ENCODE measurements at places on chromosomes 13 and 19. TPM values are rescaled to one million over a fixed set of nuclear protein-coding genes. Genes with fewer than 3 reads are reported as not detected.

PRR19 gene
- 0.51 TPM for total RNA-seq

REEP6 gene
- 1.1 TPM for total RNA-seq

POU2F2 gene
- 1.5 TPM for total RNA-seq

CPT1C gene
- total RNA-seq, result 2.9 TPM

VSTM1 gene
- total RNA-seq, result not detected

CASP14 gene
- total RNA-seq, result not detected

COL5A3 gene
- total RNA-seq, result 10.4 TPM

NALCN gene
- total RNA-seq, result 8.7 TPM

URAD gene
- not detected for total RNA-seq

CALR3 gene
- not detected for total RNA-seq

ADGRE3 gene
- 0.11 TPM for total RNA-seq

KLK11 gene
- not detected for total RNA-seq

ARRDC5 gene
- not detected for total RNA-seq

ZNF154 gene
- total RNA-seq, result 3.3 TPM

C19orf67 gene
- not detected for total RNA-seq

DNA sequence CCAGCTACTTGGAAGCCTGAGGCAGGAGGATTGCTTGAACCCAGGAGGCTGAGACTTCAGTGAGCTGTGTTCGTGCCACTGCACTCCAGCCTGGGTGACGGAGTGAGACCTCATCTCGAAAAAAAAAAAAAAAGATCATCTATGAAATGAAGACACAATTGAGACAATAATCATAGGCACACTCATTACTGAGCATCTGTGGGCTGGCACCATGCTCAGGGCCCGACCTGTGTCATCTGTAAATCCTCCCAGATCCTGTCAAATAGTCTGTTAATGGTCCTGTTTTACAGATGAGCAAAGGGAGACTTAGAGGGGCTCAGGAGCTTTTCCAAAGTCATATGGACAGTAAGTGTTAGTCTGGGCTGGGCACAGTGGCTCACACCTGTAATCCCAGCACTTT, 4.1 kb upstream of the NANOS2 start:
- DNase-seq, result no peak

DNA sequence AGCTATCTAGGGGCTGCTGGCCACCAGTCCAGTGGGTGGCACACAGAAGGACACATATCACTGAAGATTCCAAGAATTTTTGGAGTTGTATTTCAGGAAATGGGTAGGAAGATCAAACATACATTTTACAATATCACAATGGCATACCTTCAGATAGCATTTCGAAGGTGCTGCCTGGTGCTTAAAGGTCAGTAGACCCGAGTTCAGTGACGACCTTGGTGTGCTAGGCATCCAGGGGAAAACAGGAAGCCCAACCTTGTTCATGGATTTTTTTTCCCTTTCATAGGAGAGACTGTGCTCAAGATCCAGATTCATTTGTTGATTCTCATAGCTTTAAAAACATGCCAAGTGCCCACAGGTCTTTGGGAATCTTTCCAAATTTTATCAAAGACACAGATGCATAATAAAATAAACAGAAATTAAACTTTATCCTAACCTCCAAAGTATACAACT, 51.0 kb upstream of the RCBTB2 start:
- DNase-seq, result no peak

- DNase-seq, result no peak
Observed at GRCh38 chr13:48738311-48738710, 84.6 kb downstream of the CYSLTR2 start.

GRCh38 chr19:55325172-55325571, at the start of gene TMEM150B:
TSS of gene TMEM150B (minus strand) at chr19:55325341. CDS start at chr19:55321036, 4,305 bp downstream.
- DNase-seq, result no peak

GRCh38 chr19:1068009-1069001, 1.3 kb downstream of the ARHGAP45 start:
- DNase-seq, result peak; percentile 88

DNA sequence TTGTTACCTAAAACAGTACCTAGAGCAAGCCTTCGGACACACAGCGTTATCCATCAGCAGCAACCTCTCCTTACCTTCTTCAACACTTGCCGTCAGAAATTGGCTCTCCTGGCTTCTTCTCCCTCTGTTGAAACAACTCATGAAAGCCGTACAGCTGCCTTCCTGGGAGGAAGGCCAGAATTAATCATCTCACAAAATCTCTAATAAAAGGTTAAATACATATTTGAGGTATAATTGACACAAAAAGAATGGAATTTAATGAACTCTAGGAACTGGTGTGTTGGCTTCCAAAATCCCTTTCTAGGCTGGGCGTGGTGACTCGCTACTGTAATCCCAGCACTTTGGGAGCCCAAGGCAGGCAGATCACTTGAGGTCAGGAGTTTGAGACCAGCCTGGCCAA, 37.3 kb upstream of the GTF2F2 start:
- DNase-seq, result no peak

DNA sequence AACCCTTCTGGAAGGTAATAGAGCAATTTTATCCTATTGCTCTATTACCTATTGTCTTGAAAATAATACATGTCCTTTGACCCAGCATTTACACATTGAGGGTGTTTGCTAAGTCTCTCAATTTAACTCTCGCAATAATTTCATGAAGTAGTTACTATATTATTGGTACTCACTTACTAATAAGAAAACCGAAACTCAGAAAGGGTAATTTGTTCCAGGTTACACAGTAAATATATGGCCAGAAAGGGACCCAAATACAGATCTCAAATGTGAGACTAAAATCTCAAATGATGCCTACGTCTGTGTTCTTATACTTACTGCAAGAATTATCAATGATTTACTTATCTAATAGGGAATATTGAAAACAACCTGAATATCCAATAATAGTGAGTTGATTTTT, 29.7 kb upstream of the FAM216B start:
- DNase-seq, result no peak

- no peak for DNase-seq
Observed at GRCh38 chr13:108663710-108664109, 34.3 kb downstream of the MYO16 start.

- no peak for DNase-seq
Observed at GRCh38 chr19:55176076-55176475, 4.0 kb downstream of the SYT5 start.

- no peak for DNase-seq
Observed at GRCh38 chr19:1447504-1447903, 2.4 kb upstream of the APC2 start.

- DNase-seq, result no peak
Observed at GRCh38 chr13:113170511-113170910, 12.1 kb downstream of the PROZ start.

DNA sequence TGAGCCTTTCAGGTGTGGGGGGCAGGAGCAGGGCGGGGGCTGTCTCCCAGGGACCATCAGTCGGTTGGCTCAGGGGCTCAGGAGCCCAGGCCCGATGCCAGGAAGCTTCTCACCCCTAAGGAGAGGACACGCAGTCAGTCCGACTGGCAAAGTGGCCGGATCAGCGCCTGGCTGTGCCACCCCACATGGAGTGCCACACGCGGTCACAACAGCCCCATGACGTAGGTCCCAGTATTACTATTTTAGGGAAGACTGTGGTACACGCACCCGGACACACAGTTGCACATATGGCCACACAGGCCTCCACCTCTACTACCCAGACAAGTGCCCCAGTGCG, 29.3 kb upstream of the GRTP1 start:
- DNase-seq, result no peak

GRCh38 chr13:32878163-32878562, 138.1 kb upstream of the KL start:
- DNase-seq, result no peak

- no peak for DNase-seq
Observed at GRCh38 chr13:80873589-80873988, 532.7 kb upstream of the SPRY2 start.

DNA sequence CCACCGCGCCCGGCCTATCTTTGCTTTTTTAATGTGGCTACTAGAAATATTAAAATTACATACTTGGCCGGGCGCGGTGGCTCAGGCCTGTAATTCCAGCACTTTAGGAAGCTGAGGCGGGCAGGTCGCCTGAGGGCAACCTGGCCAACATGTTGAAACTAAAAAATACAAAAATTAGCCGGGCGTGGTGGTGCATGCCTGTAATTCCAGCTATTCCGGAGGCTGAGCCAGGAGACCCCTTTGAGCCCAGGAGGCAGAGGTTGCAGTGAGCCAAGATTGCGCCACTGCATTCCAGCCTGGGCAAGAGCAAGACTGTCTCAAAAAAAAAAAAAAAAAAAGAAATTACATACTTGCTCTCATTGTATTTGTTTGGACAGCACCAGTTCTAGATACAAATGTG, 34.8 kb upstream of the DPRX start:
- no peak for DNase-seq

DNA sequence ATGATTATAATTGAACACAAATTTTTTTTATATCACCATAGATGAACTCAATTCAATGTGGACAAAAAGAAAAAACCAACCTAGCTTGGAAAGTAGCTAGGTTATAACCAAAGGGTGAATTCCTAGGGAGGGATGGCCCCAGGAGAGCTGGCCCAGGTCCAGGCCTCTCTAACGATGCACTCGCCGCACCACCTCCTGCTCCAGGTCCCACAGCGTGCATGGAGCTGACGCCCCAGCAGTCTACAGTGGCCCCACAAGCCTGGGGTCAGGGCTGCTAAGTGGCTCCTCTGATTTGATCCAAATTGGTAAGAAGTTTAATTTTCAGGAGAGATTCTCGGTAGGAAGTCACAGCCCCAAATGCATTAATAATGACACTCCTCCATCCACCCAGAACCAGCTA, 48.8 kb downstream of the TSHZ3 start:
- DNase-seq, result peak; percentile 59

DNA sequence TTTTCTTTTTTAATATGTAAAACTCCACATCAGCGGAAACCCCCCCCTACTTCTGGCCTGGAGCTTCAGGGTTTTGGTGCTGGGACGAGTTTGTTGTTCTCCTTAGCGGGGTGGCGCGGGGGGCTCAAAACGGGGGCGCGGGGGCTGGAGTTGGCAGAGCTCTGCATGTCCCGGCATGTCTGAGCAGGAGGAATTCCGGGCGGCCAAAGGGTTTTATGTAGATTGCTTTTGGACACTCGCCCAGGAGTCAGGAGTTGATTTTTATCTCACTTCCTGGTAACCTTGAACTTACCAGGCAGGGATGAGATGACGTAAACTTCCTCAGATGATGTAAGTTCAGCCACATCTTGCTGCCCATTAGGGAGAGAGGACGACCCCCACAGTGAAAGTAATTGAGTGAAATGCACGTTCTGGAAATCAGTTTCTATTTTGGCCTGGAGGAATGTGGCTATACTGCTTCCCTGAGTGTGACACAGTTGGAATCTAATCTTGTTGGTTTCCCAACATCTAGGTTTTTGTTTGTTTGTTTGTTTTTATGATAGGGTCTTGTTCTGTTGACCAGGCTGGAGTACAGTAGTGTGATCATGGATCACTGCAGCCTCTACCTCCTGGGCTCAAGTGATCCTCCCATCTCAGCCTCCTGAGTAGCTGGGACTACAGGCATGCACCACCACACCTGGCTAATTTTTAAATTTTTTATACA, 21.0 kb upstream of the GDF15 start:
- DNase-seq, result no peak

DNA sequence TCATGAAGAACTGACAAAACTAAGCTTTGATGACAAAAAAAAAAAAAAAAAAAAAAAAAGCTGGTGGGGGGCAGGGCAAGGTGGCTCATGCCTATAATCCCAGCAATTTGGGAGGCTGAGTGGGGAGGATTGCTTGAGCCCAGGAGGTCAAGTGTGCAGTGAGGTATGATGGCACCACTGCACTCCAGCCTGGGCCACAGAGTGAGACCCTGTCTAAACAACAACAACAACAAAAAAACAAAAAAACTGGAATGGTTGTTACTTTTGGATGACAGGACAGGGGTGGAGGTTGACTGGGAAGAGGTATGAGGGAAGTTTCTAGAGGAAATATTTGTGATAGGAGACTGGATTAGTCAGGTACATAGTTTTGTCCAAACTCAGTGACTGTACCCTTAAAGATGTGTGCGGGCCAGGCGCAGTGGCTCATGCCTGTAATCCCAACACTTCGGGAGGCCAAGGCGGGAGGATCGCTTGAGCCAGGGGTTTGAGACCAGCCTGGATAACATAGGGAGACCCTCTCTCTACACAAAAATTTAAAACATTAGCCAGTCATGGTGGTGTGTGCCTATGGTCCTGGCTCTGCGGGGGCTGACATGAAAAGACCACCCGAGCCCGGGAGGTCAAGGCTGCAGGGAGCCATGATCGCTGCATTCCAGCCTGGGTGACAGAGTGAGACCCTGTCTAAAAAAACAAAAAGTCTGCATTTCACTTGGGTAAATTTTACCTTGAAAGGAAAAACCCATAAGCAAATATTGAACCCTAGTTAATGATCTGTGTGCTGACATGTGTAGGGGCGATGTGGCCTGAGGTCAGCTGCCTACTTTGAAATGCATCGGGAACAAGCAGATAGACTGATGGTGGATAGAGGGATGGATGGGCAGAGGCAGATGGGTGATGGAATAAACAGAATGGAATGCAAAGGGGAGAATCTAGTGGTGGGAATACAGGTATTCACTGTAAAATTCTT, 37.0 kb downstream of the CERS4 start:
- no peak for DNase-seq

DNA sequence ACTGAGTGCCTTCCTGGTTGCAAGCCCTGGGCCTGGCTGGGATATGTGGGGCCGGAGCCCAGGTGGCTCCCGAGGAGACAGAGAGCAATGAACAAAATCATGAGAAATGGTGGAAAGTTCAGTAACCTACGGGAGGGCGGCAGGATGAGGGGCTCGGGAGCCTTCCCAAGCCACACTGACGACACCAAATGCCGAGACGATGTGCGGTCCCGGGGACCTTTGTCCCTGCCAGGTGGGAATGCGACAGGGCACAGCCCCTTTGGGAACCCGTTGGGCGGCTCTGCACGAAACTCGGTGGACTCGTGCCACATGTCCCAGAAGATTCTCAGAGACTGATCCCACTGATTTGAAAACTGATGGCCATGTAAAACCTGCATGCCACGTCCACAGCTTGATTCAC, 11.7 kb upstream of the ZNF14 start:
- DNase-seq, result no peak

All from Right ventricle myocardium inferior (tissue), 1 donor.